Stimulated activated CD4-positive, alpha-beta T cell treated with anti-CD3 and anti-CD28 coated beads, Interleukin-15, amount 100 ng/mL, for 48 hours (primary cell): ENCODE measurements at places on chromosomes 3 and 15.

DNA sequence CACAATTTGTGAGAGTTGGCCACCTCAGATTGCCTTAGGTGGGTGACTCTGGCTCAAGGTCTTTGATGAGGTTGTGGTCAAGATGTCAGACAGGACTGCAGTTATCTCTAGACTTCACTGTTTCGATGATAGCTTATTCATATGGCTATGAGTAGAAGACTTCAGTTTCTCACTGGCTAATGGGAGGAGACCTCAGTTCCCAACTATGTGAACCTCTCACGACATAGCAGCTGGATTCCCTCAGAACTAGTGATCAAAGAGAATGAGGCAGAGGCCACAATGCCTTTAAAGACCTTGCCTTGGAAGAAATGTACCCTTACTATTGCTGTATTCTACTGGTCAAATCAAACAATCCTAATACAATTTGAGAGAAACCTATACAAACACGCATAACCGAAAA, 607.5 kb upstream of the ROBO2 start:
- no peak for DNase-seq

DNA sequence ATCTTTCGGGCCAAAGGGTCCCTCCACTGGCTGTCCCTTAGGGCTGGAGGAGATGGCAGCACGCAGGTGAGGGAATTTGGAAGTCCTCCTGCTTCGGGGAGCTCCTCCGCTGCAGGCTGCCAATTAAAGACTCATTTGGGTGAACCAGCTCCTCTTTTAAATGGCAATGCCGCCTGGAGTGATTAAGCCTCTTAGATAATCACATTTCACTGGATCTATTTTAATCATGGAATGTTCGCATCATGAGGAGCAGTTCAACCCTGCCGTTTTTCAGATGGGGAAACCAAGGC, 117.9 kb downstream of the LIPC start:
- no peak for DNase-seq

- no peak for DNase-seq
Measured at GRCh38 chr3:188021502-188022040, 132.4 kb upstream of the LPP start.

- DNase-seq = no peak
Measured at GRCh38 chr15:41928100-41928499, 34.2 kb upstream of the SPTBN5 start.

GRCh38 chr3:69739204-69740102, at the start of gene MITF:
Gene MITF (plus strand): TSS chr3:69739464. CDS start chr3:69739598, 134 bp downstream.
- DNase-seq = peak; percentile 31

GRCh38 chr3:44419116-44419922, 58.2 kb downstream of the ZNF445 start:
- no peak for DNase-seq

GRCh38 chr15:78624651-78625590, 4.1 kb upstream of the CHRNA3 start:
- DNase-seq = no peak

GRCh38 chr3:50221411-50222168, 14.4 kb upstream of the GNAI2 start:
- no peak for DNase-seq

GRCh38 chr3:100352296-100353231, 18.0 kb downstream of the NIT2 start:
- no peak for DNase-seq

GRCh38 chr3:147616998-147617619, 207.9 kb downstream of the ZIC1 start:
- no peak for DNase-seq

DNA sequence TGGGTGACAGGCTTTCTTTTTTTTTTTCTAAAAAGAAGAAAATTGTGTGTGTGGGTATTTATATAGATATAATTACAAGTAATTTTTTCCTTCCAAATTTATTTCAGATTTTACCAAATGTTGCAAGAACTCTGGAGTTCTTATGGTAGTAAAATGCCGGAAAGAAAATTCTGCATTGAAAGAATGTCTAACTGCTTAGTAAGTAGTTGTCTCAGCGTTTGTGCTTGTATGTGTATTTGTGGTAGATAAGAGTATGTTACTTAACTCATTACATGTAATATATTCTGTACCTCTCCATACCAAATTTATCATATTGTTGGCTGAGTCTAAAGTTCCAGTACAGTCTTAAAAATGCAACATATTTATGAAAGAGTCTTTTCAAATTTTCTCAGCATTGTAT, 32.3 kb upstream of the ZCWPW2 start:
- DNase-seq = no peak

- DNase-seq = no peak
Measured at GRCh38 chr15:70589221-70589620, 174.1 kb downstream of the UACA start.
